NCI-H1694 (cell line): ENCODE measurements at places on chromosomes 16 and 17.
A peak's percentile ranks its signal among the peaks of the same experiment; 100 is the strongest.

DNA sequence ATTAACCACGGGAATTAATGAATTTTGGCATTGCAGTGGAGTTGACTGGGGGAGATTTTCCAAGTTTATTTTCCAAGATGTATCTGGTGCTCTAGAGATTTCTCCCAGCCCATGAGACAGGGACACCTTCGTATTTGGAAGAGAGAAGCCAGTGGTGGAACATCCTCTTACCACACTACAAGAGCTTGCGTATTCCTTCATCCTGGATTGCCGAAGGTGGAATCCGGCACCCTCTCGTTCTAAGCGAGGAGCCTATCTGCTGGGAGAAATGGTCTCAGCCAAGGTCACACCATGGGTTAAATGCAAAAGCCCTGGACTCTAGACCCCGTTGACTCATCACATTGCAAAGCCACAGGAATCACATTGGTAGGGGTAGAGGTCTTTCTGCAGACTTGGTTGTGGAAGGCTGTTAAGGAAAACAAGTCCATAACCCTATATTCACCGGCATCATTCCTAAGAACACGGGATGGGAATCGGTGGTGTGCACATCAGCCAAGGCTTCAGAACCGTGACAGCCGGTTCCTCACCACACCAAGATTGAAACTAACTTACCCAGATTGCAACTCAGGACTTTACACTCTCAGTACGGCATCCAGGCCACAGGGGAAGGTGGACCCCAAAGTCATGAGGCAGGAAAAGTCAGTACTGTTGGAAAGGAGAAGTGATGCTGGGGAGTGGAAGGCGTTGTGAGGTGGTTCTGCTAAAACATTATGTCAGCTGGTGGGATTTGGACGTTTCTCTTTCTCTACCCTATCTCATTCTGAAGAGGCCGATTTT, 259.8 kb downstream of the CPPED1 start:
- no peak for DNase-seq

DNA sequence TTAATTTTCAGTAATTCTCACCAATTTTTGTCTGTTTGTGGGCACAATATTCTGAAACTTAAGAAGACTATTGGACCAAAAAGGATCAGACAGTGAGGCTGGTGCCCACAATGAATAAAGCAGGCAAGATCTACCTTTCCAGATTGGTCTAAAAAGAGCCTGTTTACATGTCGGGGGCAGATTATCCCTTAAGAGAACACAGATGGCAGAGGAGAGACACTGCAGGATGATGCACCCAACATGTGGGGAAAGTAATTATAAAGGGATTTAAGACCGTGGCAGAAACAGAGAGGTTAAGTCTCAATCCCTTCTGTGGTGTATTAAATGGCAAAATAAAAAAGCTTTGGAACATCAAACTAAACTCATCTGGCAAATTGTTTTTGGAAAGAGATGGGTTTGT, 331.8 kb upstream of the CDH11 start:
- no peak for DNase-seq

DNA sequence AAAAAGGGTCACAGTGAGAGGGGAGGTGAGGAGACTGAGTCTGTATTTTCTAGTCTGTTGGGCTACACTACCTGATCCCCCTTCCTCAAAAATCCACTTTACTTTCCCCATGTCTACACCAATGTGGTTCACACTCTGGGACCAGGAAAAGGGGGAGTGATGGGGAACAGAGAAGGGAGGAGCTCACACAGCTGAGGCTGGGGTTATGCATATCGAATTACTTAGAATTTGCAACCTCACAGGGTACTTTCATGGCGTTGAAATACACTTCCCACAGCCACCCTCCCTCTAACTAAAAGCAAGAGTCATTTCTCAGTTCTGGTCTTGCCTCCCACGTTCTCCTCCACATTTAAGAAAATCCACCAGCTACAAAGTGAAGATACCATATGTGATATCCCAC, 14.1 kb downstream of the MAPT start:
- no peak for DNase-seq

- DNase-seq = no peak
Measured at GRCh38 chr16:56066617-56067016, 124.7 kb upstream of the GNAO1 start.

DNA sequence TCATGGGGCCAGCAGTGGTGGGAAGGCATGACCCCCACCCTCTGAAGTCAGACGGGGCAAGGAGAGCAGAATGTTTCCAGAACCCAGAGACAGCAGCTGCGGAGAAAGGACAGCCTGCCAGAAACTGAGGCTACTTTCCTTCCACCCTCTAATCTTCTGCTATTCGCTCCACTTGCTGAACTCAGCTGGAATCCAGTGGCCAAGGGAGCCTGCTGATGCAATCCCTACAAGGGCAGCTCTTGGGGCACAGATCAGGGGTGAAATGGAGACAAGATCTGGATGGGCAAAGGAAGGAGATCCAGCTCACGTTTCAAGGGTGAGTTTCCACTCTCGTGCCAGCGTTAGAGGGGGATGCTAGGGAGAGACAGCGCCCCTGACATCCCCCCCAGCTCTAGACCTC, 479.1 kb downstream of the SLC39A11 start:
- DNase-seq = no peak

- DNase-seq = no peak
Measured at GRCh38 chr17:79941088-79942010, 94.3 kb downstream of the TBC1D16 start.

- DNase-seq = no peak
Measured at GRCh38 chr16:11160676-11161115, 95.3 kb downstream of the SOCS1 start.

DNA sequence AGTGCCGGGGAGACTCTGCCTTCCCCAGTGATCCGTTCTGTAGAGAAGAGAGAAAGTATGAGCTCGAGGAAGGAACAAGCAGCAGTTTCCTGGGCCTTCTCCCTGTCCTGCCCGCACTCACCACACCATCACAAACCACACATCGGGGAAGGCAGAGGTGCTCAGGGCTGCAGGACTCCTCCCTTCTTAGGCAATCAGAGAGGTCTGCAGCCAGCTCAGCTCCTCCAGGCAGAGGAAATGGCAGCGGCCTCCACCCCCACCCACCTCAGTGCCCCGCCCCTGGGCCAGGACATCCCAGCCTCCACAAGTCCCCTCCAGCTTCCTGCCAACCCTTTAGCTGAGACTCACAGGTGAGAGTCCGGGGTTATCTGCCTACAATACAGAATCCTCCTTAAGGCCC, 2.0 kb downstream of the ZNF319 start:
- no peak for DNase-seq

DNA sequence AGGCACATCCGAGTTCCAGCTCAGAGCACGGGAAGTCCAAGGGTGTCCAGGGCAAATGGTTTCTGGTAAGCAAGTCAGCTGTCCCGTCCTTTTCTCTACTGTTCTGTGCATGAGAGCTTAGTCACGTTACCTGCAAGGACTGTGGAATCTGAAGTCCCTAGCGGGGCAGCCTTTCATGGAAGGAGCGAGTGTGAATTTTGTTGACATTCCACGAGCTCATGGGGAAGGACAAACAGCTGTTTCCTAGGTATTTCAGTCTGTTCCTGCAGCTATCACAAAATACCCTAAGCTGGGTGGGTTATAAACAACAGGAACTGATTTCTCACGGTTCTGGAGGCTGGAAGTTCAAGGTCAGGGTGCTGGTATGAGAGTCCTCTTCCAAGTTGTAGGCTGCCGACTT, 109.2 kb downstream of the SDR42E1 start:
- no peak for DNase-seq

GRCh38 chr17:18772471-18772870, 8.5 kb upstream of the TVP23B start:
- DNase-seq = no peak

GRCh38 chr16:11498683-11499082, 88.0 kb downstream of the LITAF start:
- no peak for DNase-seq

DNA sequence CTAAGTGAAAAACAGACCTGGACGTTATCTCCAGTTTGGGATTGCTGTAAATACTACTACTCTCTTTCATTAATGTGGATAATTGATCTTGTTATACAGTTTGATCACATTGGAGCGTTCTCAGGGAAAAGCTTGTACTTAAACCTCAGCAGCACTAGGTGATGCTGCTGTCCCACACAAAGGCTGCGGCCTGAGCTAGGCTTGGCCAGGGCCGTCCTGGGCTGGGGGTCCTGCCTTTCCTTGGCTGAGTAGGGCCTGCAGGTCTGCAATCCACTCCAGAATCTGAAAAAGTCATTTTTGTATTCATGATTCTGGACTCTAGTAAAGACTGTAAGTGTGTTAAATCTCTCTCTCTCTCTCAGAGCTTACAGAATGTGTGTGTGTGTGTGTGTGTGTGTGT, 23.7 kb upstream of the PMFBP1 start:
- DNase-seq = peak; percentile 19

GRCh38 chr16:76276745-76277438, at the start of gene CNTNAP4:
CNTNAP4 (plus strand) TSS chr16:76277401; CDS start chr16:76277663, 262 bp downstream.
- DNase-seq = peak; percentile 18
